ENCODE measurements at places on chromosomes 3 and 15.

DNA sequence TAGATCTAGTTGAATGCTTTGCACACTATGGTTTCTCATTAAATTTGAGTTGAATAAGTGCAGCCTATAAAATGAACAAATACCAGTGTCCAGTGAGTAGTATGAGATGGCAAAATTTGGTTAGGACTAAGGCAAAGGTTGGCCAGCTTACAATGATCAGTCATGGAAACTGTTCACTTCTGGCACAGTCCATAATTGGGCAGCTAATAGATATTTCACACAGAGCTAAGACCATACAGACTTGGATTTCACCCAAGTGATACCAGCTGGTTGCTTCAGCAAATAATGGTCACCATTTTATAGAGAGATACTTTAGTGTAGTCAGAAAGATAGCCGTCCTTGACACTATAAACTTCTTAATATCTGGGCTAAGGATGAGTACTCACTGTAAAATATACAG lies 15.7 kb downstream of the GAP43 start:
- no peak for DNase-seq

DNA sequence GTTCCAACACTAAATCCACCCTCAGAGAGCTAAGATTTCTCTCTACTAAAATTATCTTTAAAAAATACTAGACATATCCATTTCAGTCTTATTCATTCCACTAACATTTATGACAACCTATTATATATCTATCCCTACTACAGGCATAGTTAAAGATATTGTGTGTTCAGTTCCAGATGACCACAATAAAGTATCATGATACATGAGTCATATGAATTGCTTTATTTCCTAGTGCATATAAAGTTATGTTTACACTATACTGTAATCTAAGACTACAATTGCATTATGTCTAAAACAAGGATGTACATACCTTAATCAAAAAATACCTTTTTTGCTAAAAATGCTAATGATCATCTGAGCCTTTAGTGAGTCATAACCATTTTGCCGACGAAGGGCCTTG lies 19.4 kb downstream of the SHOX2 start:
- no peak for DNase-seq

- no peak for DNase-seq
Measured at GRCh38 chr3:156098437-156099035, 21.8 kb upstream of the KCNAB1 start.

DNA sequence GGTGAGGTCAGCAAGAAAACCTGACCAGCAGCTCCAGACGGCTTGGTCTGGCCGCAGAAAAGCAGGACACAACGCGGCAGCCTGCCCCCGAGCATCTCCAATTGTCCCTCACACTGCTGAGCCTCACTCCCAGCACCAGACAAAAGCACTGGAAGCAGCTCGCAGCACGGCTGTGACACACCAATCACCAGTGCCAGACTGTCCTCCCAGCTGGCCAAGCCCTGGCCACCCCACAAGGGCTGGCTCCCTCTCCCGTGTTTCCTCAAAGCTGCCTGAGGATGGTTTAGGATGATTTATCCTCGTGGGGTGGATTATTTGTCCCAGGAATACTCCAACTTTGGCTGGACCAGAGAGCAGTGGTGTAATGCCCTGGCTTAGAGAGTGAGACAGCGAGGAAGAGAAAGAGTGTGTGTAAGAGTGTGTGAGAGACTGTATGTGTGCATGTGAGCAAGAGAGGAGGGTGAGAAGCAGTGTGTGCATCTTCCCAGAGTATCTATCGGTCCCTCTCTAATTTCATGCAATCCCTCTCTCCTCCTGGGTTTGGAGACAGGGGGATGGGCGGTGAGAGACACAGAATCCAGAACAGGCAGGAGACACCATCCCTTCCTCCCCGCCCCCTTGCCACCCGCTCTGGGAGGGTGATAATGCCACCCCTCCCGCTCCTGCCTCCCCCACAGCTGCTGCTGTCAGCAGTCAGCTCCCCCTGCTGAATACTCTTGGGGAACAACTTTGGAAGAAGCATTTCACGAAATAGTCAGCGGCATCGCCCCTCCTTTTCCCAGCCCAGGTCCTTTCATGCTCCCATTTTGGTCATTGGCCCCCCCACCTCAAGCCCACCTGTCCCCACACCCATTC lies 34.2 kb downstream of the SEMA5B start:
- DNase-seq, result no peak

- DNase-seq, result no peak
Measured at GRCh38 chr3:124780761-124781475, 50.7 kb downstream of the UMPS start.

DNA sequence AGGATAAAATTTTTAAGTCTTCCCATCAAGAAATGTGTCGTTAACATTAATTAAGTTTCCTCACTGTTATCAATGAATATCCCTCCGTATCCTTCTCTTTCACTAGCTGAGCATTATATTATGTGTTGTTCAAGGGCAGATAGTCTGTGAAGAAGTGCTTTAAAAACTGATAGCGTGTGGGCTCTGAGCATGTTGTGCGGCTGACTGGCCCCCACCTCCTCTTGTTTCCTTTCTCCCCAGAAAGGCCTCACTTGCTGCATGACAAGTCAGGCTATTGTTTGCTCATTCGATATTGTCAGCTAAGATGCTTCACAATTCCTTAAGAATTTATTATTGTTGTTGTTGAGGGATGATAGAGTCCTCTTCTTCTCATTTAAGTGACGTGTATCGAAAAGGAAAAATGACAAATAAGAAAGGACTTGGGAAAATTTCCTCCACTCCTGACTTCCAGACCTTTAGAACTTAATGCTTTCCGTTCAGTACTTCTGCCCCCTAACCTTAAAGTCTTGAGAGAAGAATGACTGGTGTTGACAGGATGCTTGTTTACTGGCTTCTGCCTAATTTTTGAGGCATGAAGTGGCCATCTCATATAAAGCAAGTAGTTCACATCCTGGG lies 298.3 kb downstream of the LPP start:
- no peak for DNase-seq

GRCh38 chr3:123078101-123078500 lies 11.3 kb downstream of the PDIA5 start:
- DNase-seq, result no peak

DNA sequence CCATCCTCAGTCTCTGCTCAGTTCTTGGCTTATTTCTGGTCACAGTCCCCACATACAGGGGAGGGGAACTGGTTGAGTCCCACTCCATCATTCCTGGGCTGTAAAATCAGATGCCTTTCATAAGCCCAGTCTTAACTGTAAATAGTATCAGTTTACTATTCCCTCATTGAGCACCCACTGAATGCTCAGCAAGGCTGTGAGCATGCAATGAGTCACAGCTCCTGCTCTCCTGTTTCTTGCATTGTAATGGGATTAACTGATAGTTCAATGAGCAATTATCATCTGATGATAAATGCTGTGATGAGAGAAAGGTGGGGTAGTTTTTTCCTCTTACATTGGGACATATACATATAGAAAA lies 113.6 kb upstream of the TPM1 start:
- no peak for DNase-seq

DNA sequence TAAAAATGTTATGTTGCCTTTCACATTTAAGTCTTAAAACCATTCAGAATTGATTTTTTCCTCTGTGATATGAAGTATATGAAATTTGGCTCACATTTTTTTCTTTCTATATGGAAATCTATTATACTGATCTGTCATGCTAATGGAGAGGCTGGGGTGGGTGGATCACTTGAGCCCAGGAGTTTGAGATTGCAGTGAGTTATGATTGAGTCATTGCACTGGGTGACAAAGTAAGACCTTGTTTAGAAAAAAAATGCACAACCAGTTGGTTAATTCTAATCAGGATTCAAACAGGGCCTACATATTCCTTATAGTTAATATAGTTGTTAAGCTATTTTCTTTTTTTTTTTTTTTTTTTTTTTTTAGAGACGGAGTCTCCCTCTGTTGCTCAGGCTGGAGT lies 230.5 kb downstream of the MFSD1 start:
- DNase-seq, result no peak

GRCh38 chr3:81300324-81300927 lies 461.0 kb downstream of the GBE1 start:
- DNase-seq, result no peak

- no peak for DNase-seq
Measured at GRCh38 chr3:75737831-75738493, 47.4 kb downstream of the ZNF717 start.

- DNase-seq, result no peak
Measured at GRCh38 chr3:54621184-54621583, 306.7 kb downstream of the LRTM1 start.

DNA sequence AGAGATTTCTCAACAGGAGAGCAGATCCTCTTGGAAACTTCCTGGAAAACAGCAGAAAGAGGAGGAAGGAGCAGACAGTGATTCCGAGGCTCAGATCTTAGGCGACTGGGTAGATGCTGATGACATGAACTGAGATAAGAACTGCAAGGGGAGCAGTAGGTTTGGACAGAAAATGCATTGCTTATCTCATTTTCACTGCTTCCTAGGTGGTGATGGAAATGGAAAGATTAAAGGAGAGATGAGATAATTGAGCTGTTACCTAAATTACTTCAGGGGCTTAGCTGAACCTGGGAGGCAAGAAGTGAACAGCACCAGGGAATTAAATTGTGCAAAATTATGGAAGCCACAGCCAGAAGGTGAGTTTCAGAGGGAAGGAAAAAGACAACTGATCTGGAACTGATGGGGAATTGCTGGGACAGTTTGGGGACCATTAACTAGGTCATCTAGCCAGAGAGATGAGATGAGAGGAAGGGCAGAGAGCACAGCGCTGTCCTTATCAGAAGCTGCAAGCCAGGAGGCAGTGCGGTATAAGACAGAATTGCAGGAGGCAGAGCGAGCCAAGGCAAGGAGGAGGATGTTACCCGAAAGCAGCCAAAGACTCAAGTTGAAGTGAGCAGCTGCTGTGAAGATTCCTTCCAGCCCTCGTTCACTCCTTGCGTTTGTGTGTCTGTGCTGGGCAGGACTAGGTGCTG lies 140.4 kb downstream of the SRGAP3 start:
- DNase-seq, result no peak

- DNase-seq, result peak; percentile 10
Measured at GRCh38 chr3:127458696-127459604, 131.6 kb downstream of the TPRA1 start.

DNA sequence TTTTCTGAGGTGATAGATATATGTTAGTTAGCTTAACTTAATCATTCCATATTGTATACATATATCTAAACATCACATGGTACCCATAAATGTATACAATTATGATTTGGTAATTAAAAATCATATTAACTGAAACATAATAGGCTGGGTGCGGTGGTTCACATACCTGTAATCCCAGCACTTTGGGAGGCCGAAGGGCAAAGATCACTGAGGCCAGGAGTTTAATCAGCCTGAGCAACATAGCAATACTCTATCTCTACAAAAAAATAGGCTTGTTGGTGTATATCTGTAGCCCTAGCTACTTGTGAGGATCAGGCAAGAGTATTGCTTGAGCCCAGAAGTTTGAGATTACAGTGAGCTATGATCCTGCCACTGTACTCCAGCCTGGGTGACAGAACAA lies 20.9 kb downstream of the RAB7A start:
- no peak for DNase-seq

- DNase-seq, result no peak
Measured at GRCh38 chr3:101890716-101891115, 41.4 kb downstream of the NFKBIZ start.

- no peak for DNase-seq
Measured at GRCh38 chr3:96331341-96331740, 483.1 kb upstream of the EPHA6 start.

DNA sequence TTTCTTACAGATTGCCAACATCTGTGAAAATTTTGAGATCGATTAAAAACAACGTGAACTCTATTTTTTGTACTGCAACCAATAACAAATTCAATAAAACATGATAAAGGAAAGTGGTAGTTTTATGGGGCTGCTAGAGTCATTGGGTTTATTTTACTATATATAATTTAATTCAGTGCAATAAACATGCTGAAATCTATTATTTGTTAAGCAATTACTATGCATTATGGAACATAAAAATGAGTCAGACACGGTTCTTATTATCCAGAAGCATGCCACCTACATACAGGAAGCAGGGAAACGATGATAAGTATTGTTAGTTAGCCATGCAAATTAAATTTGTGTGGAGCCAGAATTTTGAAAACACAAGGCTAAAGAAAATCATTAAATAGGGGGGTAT lies 27.2 kb downstream of the NPHP3 start:
- no peak for DNase-seq

GRCh38 chr3:77134769-77135168 lies 94.9 kb downstream of the ROBO2 start:
- DNase-seq, result no peak

DNA sequence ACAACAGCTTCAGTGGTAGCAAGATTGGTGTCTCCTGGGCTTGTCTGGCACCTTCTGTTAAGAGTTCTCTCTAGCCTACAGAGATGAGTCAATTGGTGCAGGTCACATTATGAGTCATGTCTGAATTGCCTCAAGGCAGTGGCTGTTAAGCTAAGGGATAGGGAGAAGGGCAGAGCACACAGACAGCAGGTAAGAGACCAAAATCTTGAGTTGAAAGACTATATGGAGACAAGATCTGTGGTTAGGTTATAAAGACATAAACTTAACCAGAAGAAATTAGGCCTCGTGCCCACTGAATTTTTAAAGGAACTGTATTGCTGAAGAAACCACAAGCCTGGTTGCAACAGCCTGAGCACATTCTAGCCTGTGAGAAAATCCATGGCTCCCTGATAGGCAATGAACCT lies 19.2 kb upstream of the KPNA1 start:
- DNase-seq, result peak; percentile 10

DNA sequence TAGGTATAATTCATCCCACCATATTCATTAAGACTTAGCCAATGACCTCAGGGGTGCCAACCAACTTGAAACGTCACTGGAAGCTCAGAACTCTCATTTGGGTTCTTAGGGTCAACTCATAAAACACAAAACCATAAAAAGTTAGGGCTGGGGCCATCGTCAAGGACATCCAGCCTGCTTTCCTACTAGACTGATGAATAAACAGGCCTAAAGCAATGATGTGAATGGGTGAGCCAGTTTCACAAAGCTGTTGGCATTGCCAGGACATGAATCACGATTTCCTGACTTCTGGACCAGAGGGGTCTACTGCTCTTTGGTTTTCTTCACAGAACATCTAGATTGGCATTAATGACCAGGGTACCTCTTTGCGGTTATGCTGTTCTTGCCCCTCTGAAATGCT lies 64.7 kb downstream of the EOMES start:
- DNase-seq, result no peak
